ENCODE measurements at places on chromosomes 3 and 15.

- no peak for DNase-seq
These were observed 57.3 kb upstream of the PLXNA1 start for GRCh38 chr3:126925411-126926171.

GRCh38 chr3:118466795-118467330, 567.8 kb downstream of the IGSF11 start:
- DNase-seq, result no peak

GRCh38 chr3:20528180-20528770, 342.3 kb upstream of the SGO1 start:
- no peak for DNase-seq

DNA sequence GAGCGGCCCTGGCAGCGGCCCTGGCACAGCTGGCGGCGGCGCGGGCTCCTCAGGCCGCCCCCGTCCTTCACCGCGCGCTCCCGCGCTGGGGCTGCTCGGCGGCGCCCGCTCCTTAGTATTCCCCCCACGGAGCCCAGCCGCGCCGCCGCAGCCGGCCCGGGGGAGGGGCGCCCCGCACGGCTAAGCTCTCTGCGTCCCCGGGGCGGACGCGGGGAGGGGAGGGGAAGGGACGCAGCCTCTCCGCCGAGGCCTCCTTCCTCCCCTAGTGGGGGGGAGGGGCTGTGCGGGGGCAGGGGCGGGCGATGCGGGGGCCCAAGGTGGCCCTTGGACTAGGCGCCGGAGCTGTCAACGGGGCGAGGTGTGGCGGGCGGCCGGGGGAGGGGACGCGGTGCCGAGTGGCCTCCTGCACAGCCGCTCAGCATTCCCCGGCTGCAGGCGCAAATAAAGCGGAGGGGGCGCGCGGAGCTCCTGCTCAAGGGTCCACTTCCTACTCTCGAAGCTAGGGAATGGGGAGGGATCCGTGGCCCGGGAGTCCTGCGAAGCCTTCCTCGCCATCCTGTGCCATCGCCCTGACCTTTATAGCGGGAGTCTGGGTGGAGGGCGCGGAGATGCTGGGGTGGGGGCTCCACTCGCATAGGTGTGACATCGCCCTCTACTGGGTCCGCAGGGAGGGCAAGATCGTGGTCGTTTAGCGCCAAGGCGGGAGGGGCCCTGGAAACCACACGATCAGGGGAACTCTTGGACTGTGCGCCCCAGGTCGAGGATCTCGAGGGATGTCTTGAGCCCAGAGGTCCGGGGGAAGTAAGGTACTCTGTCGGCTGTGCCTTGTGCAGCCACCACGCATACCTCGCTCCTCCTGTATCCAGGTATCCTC, 22.2 kb downstream of the EPHB3 start:
- no peak for DNase-seq
